Ureter (tissue), 1 donor: ENCODE measurements at places on chromosomes 7 and 10.

- DNase-seq: no peak
These were observed 417.6 kb upstream of the C7orf33 start for GRCh38 chr7:148172920-148173319.

- peak; percentile 66 for DNase-seq
These were observed 54.3 kb upstream of the KDM7A start for GRCh38 chr7:140230861-140231770.

DNA sequence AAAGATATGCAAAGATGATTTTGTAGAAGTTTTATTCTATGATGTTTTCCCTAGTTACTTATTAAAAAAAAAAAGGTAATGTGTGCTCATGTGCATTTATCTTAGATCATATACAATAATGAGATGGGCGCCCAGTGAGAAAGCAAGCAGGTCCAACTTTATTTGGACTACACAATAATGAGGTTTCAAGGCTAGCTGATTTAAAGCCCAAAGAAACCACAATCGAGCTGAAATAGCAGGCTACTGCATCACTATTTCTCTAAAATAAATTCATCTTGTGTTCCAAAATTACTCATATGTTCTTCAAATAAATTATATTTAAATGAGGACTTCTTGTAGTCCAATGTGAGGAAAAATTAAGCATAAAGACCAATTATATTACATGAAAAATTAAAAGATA, 110.1 kb downstream of the JMJD1C start:
- no peak for DNase-seq

GRCh38 chr7:1665549-1666316, 4.3 kb upstream of the ELFN1 start:
- peak; percentile 39 for DNase-seq

DNA sequence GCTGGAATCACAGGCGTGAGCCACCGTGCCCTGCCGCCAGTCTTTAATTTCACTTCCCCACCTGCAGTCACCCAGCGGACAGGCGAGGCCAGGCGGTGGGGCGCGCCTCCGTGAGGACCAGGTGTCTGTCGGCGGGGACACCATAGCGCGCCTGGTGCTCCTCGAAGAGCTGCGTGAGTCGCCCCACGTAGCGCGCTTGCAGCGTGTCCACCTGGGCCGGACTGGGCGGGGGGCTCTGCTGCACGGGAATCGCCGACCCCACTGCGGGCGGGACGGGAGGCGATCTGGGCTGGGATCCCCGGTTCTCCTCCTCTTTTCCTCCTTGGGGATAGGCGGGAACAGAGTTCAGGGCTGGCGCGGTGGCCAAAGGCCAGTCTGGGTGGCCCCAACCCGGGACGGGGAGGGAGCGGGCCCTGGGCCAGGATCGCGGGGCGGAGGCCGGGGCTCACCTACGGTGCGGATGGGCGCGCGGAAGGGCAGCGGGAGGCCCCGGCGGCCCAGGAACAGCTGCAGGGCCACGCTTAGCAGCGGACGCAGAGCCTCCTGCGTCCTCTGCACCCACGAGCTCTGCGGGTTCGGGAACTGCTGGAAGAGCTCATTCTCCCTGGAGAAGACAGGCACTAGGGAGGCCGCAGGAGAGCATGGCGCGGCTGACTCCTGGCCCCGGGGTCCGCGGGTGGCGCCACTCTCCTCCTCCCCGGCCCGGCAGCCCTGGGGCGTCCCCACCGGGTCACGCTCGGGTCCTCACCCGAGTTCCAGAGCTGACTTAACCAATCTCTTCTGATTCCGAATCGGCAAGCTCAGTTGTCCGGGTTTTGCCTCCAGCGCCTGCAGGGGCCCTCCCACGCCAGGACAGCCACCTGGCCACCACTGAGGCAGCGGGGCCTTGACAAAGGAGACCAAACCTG, 1.1 kb upstream of the MOGAT3 start:
- no peak for DNase-seq

GRCh38 chr10:11313463-11313862, 295.8 kb downstream of the CELF2 start:
- DNase-seq: no peak

DNA sequence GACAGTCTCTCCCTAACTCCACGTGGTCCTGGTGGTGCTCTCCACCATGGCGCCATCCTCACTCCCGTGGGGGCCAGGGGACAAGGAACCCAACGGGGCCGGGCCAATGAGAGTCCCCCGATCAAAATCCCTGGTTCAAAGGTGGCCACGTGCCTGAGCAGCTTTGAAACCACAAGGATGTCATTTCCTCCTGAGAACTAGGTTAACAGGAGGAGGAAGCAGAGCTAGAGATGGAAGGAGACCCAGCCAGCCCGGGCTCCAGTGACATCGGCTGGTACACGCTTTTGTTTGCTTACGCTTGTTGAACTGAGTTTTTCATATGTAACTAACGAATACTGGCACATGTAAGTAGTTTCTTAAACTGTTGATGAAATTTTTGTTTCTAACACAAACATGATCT, 61.7 kb downstream of the PRPF18 start:
- no peak for DNase-seq

DNA sequence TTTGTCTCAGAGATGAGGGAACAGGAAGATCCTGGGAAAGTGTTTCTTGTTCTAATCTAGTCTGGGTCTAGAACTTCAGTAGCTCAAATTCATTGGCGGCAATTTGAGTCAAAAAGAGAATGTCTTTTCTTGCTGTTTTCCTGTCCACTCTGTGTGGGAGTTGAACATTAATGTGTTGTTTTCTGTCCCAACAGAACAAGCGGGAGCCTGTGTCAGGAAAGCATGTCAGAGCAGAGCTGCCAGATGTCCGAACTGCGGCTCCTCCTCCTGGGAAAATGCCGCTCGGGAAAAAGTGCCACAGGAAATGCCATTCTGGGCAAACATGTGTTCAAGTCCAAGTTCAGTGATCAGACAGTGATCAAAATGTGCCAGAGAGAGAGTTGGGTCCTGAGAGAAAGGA, 16.0 kb downstream of the GIMAP8 start:
- no peak for DNase-seq

- no peak for DNase-seq
These were observed 39.9 kb downstream of the UNC5B start for GRCh38 chr10:71252220-71252619.

DNA sequence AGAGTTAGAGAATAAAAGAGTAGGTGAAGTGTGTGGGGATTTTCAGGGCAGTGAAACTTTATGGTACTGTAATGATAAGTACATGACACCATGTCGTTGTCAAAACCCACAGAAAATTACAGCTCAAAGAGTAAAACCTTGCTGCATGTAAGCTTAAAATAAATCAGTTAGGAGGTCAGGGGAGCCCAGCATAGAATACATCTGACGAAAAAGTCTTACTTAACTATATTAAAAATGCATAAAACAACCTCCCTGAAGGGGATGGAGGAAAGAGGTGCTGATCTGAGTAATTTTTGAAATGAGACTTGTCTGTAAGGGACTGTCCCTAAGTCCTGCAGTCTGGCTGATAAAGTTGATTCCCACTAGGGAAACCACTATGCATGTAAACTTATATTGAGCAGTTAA, 49.8 kb upstream of the AKR1E2 start:
- DNase-seq: no peak

DNA sequence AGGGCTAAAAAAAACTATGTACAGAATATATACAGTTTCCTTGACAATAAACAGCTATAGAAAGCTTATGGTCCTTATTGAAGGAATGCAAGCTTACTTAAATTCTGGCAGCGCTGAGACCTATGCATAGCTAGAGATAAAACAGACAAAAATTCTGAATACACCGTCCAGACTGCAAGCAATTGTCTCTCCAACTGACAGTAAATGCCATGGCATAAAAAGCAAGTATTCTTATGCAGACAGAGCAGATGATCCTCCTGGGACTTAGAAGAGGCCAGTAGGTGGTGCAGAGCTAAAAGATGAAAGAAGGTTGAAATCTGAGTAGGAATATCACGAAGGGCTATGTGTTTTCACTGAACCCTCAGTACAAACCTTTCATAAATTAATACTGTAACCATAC, 157.0 kb upstream of the CACNA2D1 start:
- DNase-seq: no peak

DNA sequence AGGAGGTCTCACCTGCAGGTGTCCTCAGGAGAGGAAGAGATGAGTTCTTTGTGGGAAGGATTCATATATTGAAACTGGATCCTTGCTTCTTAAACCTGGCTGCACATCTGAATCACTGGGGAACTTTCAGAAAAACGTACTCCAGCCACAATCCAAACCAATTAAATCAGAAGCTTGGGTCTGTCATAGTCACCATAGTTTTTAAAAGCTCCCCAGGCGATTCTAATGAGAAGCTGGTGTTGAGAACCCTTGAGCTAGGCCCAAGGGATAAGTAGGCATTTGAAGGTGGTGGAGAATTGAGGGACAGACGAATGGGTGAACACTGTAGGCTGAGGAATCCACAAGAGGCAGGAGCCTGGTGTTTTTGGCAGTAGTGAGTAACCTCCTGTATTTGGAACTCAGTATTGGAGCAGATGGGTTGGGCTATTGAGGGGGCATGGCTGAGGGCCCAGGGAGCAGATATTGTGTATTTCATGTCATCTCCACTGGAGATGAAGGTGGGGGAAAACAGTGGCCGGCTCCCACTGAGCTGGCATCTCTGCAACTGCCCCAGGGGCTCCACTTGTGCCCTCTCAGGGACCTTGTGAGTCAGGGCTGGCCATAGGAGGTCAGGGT, 14.5 kb downstream of the ADCYAP1R1 start:
- no peak for DNase-seq

DNA sequence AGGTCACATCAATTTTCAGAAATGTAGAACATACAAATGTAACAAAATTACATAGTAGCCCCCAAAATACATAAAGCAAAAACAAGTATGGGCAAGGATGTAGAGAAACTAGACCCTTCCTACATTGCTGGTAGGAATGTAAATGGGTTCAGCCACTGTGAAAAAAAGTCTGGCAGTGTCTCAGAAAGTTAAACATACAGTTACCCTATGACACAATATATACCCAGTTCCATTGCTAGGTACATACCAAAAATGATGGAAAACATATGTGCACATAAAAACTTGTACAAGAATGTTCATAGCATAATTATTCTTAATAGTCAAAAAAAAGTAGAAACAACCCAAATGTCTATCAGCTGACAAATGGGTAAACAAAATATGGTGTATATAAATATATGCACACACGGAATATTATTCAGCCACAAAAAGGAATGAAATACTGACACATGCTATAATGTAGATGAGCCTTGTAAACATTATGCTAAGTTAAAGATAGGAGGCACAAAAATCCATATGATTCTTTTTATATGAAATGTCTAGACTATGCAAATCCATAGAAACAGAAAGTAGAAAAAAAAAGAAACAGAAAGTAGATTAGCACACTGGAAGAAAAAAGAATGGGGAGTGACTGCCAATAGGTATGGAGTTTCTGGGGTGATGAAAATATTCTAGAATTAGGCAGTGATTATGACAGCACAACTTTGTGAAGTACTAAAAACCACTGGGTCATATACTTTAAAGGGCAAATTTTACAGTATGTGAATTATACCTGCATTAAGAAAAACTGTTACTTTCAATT, 13.5 kb downstream of the HERPUD2 start:
- no peak for DNase-seq

DNA sequence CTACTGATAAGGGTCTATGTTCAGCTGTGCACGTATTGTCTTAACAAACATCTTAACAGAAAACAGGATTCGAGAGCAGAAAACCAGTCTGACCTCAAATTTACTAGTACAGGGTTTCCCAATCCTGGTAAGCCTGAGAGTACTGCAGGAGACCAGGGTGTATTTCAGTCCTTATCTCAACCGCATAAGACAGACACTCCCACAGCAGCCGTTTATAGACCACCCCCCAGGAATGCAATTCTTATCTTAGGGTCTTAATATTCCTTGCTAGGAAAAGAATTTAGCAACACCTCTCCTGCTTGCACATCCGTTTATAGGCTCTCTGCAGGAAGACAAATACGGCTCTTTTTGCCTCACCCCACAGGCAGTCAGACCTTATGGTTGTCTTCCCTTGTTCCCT, 277.3 kb downstream of the SDK1 start:
- no peak for DNase-seq

DNA sequence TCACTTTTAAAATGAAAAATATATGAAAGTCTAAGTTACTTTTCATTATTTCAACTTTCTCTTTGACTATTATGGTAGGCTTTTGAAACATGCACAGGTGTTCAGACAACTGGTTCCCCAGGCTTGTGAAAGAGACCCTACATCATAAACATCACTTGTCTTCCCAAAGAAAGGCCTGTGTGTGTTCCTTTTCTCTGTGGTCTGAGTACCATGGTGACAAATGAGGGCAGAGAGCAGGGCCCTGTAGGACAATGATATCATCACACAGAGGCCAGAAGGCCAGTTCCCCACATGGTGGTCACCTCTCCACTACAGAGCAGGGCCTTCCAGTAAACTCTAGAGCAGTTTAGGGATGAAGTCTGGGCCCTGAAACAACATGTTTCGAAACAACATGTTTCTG, 288.8 kb downstream of the USP6NL start:
- no peak for DNase-seq

- DNase-seq: peak; percentile 19
These were observed 8.8 kb upstream of the CLDN3 start for GRCh38 chr7:73778801-73779389.

GRCh38 chr10:25843551-25844170, 90.4 kb upstream of the MYO3A start:
- no peak for DNase-seq

- no peak for DNase-seq
These were observed 159.2 kb downstream of the RGS10 start for GRCh38 chr10:119383174-119383856.

DNA sequence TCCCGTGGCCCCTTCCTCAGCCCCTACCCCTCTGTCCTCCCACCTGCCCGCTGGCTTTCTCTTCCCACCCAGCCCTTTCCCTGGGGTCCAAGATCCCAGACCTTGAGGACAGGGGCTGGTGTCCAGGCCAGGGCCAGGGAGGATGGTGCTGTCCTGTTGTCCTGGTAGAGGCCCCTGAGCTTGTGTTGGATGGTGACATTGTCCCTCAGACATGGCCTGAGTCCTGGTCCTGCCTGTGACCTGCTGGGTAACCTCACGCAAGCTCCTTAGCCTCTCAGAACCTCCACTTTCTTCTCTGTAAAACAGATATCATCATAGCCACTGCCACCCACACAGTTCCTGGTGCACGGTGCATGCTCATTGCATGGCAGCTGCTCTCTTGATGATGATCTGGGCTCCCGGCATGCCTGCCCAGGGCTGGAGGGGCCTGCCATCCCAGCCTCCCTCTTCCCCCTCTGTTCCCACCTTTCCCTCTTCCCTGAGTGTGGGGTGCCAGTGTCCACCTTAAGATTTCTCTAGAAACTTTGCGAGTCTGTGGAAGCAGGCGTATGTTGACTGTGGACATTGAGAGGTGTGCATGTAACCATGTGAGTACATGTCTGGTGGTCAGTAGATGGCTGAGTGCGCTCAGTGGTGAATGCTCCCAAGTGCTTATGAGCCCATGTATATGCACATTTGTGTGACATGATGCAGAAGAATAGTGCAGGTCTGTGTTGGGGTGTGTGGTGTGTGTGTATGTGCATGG, 60.4 kb downstream of the NEURL1 start:
- no peak for DNase-seq

GRCh38 chr7:31529103-31529502, 15.2 kb downstream of the ITPRID1 start:
- no peak for DNase-seq

- DNase-seq: no peak
These were observed 41.6 kb downstream of the PDSS1 start for GRCh38 chr10:26739071-26739631.

- no peak for DNase-seq
These were observed 32.6 kb upstream of the CBLL1 start for GRCh38 chr7:107711301-107711700.

- DNase-seq: no peak
These were observed 48.1 kb downstream of the ATRNL1 start for GRCh38 chr10:115141254-115141653.

GRCh38 chr7:111486472-111487142, 75.7 kb downstream of the IMMP2L start:
- no peak for DNase-seq

- DNase-seq: no peak
These were observed 50.5 kb downstream of the CPVL start for GRCh38 chr7:29095631-29096445.
